ENCODE measurements at places on chromosomes 7 and 10. TPM values are rescaled to one million over a fixed set of nuclear protein-coding genes. Genes with fewer than 3 reads are reported as not detected.
A peak's percentile ranks its signal among the peaks of the same experiment; 100 is the strongest.

DNA sequence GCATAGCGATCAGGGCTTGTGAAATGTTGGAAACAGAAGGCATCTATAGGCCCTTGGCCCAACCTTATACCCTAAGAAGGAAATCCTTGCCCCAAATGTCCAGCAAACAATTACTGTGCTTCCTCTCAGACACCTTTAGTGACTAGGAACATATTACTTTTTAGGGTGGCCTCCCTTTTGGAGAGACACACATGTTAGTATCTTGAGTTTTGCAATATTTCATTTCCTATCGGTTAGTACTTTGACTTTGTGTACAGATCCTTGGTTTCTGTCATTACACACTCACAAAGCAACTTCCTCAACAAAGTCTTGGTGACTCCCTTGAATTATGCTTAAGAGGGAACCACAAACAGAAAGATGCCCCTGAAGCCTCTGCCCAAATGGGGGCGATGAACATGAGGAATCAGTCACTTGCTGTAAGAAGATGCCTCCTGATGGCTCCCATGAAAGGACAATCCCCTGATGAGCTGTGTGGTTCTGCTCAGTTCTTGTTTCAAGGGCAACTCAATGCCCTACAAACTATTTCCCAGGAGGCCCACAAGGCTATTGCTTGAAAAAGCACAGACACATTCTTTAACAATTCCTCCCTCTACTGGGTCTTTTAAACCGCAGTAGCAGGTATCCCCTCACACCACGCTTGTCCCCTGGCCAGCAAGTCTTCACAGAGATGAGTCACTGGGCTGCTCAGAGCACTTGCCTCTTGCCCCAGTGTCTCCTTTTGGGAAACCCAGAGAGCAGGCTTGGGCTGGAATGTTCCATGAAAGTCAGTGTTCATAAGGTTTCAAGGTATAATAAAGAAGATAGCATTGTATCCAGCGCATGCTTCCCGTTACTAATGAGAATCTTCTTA is 196.2 kb downstream of the FANK1 start:
- H3K4me1 ChIP-seq, result no peaks in the 10 kb centered on the region
- H3K27ac ChIP-seq, result no peak overlapping the region
- no peak overlapping the region for H3K4me3 ChIP-seq
- no peaks in the 10 kb centered on the region for H3K36me3 ChIP-seq
- H3K27me3 ChIP-seq, result no peaks in the 10 kb centered on the region

DNA sequence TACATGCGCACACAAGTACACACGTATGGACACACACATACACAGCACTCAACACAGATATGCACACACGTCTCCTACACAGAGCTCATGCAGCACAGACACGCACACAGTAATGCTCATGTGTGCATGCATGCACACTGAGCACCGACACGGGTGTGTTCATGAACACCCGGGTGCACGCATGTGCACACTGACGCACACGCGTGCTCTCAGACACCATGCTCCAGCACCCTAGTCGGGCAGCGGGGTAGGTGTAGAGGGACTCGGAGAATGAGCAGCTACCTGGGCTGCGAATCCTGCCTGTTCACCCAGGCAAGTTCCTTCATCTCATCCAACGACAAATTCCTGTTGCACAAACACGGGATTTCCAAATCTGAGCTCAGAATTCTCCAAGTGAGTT is 184.7 kb downstream of the MAD1L1 start:
- no peak overlapping the region for H3K4me3 ChIP-seq
- H3K27me3 ChIP-seq, result no peaks in the 10 kb centered on the region
- no peaks in the 10 kb centered on the region for H3K36me3 ChIP-seq
- no peak overlapping the region for H3K27ac ChIP-seq
- H3K4me1 ChIP-seq, result no peaks in the 10 kb centered on the region

- DNase-seq, result no peak
- no peak overlapping the region for H3K4me3 ChIP-seq
- no peaks in the 10 kb centered on the region for H3K36me3 ChIP-seq
- H3K27me3 ChIP-seq, result no peaks in the 10 kb centered on the region
Measured at GRCh38 chr7:33781796-33782195, 123.5 kb upstream of the BMPER start.

DNA sequence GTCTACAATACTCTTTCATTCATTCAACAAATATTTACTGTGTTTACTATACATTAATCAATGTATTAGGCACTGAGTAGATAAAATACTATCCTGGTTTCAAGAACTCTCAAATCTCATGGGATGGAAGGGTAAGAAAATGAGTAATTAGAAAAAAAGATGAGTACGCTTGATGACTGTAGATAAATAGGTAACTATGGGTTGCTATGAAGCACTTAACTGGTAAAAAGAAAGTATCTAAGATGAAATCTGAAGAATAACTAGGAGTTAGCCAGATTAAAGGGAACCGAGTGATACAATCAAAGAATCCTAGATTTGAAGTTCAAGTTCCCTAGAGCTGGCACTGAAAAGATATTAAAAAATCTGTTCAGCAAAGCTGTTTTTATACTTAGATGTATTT is 62.1 kb downstream of the IQUB start:
- H3K36me3 ChIP-seq, result no peaks in the 10 kb centered on the region
- DNase-seq, result no peak
- H3K4me1 ChIP-seq, result no peaks in the 10 kb centered on the region
- H3K4me3 ChIP-seq, result no peak overlapping the region
- no peaks in the 10 kb centered on the region for H3K27me3 ChIP-seq

DNA sequence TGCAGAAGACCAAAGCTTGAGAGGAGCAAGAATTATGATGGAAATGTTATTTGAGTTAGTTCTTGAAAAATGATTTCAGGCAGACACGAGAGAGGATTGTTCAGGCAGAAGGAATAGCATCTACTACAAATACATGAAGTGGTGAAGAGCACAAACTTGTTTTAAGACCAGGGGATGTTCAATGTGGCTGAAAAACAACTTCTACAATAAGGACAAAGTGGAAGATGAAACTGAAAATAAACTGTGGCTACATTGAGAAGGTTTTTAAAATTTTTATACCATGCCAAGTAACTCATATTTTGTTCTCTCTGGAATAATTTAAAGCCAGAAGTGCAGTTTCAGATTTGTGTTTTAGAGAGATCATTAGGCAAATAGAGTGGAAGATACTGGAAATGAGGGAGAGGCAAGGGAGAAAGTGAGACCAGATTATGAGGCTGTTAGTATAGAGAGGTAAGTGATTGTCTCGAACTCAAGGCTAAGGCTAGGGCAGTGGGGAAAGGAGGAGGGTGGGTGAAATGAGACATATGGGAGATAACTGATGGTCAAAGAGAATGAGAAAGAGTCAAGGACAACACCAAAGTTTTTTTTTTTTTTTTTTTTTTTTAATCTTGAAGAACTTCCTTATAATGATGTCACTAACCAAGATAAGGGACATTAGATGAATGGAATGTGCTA is 115.4 kb downstream of the MDFIC start:
- no peak for DNase-seq
- H3K4me3 ChIP-seq, result no peak overlapping the region
- no peaks in the 10 kb centered on the region for H3K4me1 ChIP-seq
- H3K36me3 ChIP-seq, result no peaks in the 10 kb centered on the region
- H3K27me3 ChIP-seq, result no peaks in the 10 kb centered on the region

- no peak overlapping the region for H3K27ac ChIP-seq
- H3K4me3 ChIP-seq, result no peak overlapping the region
- no peaks in the 10 kb centered on the region for H3K4me1 ChIP-seq
- no peaks in the 10 kb centered on the region for H3K27me3 ChIP-seq
Measured at GRCh38 chr10:51788273-51788672, 88.9 kb upstream of the CSTF2T start.

- H3K4me3 ChIP-seq, result no peak overlapping the region
- peaks cover 11% of the 10 kb centered on the region for H3K27me3 ChIP-seq
- no peaks in the 10 kb centered on the region for H3K4me1 ChIP-seq
- H3K36me3 ChIP-seq, result no peaks in the 10 kb centered on the region
Measured at GRCh38 chr7:150806863-150807262, 6.3 kb downstream of the TMEM176A start.

DNA sequence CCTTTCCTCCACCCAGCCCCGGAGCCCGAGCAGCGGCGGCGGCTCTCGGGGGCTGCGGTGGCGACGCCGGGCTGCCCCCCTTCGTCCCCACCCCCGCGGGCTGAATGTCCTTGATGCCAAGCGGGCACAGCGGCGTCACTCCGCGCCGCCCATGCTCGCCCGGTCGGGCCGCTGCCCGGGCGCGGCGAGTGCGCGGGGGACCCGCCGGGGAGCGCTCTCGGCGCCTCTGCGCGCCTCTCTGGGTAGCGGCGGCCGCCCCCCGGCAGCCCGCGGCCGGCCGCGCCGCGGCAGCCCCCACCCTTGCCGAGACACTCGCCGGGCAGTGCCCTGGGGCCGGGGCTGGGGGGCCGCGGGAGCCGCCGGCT is 433 bp upstream of the PLXNA4 start:
- H3K27ac ChIP-seq, result no peak overlapping the region
- H3K4me1 ChIP-seq, result peaks cover 8% of the 10 kb centered on the region
- no peak for DNase-seq
- peaks cover 47% of the 10 kb centered on the region for H3K27me3 ChIP-seq

GRCh38 chr7:24882989-24883621 is 96.9 kb downstream of the OSBPL3 start:
- H3K4me3 ChIP-seq, result no peak overlapping the region
- H3K36me3 ChIP-seq, result no peaks in the 10 kb centered on the region
- no peaks in the 10 kb centered on the region for H3K27me3 ChIP-seq
- H3K27ac ChIP-seq, result no peak overlapping the region
- no peak for DNase-seq
- H3K4me1 ChIP-seq, result peaks cover 19% of the 10 kb centered on the region

DNA sequence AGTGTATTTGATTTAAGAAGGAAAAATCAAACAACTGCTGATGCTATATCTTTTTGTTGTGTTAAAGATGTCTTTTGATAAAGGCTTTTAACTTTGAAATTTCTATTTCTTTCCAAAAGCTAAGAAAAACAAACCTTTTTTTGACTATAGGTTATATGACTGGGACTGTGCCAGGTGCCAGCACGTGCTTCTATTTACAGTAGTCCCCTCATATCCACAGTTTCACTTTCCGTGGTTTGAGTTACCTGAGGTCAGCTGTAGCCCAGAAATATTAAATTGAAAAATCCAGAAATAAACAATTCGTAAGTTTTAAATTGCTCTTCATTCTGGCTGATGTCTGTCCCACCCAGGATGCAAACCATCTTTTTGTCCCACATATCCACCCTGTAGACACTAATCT is 104.3 kb downstream of the BBS9 start:
- no peaks in the 10 kb centered on the region for H3K4me1 ChIP-seq
- DNase-seq, result no peak
- H3K27ac ChIP-seq, result no peak overlapping the region

DNA sequence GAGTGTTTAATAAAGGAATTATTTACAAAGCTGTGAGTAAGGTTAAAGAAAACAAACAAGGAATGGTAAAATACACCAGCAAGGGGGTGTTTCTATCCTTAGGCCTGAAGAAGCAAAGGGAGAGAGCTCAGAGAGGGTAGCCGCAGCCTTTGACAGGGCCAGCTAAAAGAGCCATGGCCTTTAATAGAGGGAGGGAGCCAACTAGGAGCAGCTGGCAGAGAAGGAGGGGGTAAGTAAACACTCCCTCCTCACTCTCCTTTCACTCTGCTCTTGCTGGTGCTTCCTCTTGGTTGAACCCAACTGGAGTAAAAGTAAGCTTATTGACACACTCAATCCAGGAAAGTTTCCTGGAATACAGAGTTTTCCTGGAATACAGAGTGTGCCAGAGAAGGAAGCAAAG is 87.5 kb downstream of the CH25H start:
- no peaks in the 10 kb centered on the region for H3K4me1 ChIP-seq
- no peaks in the 10 kb centered on the region for H3K27me3 ChIP-seq
- H3K27ac ChIP-seq, result no peak overlapping the region
- DNase-seq, result no peak
- H3K36me3 ChIP-seq, result no peaks in the 10 kb centered on the region

Gene OPALIN
- total RNA-seq, result not detected

GRCh38 chr7:36653008-36653662 is 71.2 kb downstream of the AOAH start:
- no peak for DNase-seq
- H3K4me1 ChIP-seq, result no peaks in the 10 kb centered on the region
- H3K36me3 ChIP-seq, result no peaks in the 10 kb centered on the region
- no peaks in the 10 kb centered on the region for H3K27me3 ChIP-seq
- no peak overlapping the region for H3K27ac ChIP-seq

Gene ADRB1
- not detected for total RNA-seq

- no peaks in the 10 kb centered on the region for H3K36me3 ChIP-seq
- DNase-seq, result no peak
- H3K4me1 ChIP-seq, result no peaks in the 10 kb centered on the region
- H3K27me3 ChIP-seq, result no peaks in the 10 kb centered on the region
- no peak overlapping the region for H3K27ac ChIP-seq
- H3K4me3 ChIP-seq, result no peak overlapping the region
Measured at GRCh38 chr10:71143170-71143569, 69.2 kb upstream of the UNC5B start.

- no peaks in the 10 kb centered on the region for H3K4me1 ChIP-seq
- DNase-seq, result no peak
- H3K27me3 ChIP-seq, result no peaks in the 10 kb centered on the region
- H3K36me3 ChIP-seq, result no peaks in the 10 kb centered on the region
Measured at GRCh38 chr10:59779756-59780533, 26.7 kb upstream of the MRLN start.

DNA sequence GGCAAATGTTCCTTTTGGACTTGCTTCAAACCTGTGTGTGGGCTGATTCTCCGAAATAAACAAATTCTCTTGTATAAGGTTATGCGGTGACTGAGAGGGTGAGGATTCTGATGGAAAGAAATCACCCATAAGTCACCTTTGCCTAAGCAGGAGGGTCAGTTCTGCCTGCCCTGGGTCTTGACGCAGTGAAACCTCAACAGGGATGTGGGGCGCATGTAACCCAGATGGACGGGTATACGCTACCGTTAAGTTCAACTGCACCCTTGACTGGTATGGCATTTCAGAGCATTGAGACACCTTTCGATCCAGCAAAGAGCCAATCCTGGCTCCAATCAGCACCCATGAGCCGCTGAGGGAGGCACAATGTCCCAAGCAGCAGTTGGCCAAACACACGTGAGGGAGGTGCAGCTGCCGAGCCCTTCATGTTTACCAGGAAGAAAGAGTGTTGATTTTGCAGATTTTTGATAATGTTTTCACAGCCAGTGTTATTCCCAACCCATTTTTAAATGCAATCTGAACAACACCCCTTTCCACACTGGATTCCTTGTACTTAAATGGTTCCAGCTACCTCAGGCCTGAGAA is 48.1 kb downstream of the SORBS1 start:
- DNase-seq, result no peak
- H3K27ac ChIP-seq, result no peak overlapping the region
- no peak overlapping the region for H3K4me3 ChIP-seq
- no peaks in the 10 kb centered on the region for H3K4me1 ChIP-seq
- H3K27me3 ChIP-seq, result no peaks in the 10 kb centered on the region
- H3K36me3 ChIP-seq, result no peaks in the 10 kb centered on the region

GRCh38 chr10:84329986-84330651 is 1.7 kb downstream of the CCSER2 start:
- DNase-seq, result peak; percentile 61
- peak overlapping the region; percentile 61 for H3K4me3 ChIP-seq
- peaks cover 55% of the 10 kb centered on the region for H3K4me1 ChIP-seq
- no peaks in the 10 kb centered on the region for H3K36me3 ChIP-seq

Gene GRM8
- total RNA-seq, result not detected

DNA sequence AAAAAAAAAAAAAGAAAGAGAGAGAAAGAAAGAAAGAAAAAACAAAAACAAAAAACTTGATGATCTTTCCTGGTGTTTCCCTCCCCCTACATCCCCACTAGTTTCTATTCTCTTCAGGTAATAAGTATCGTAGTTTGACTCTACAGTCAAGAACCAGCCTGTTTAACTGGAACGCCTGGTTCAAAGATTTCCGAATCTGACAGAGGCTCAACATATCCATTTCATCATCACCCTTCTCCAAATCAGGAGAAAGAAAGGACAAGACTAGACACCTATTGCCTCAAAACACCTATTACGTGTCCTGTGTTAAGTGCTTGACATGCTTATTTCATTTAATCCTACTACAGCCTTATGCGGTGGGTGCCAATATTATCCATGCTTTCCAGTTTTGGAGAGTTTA is 20.4 kb upstream of the BLOC1S2 start:
- no peaks in the 10 kb centered on the region for H3K36me3 ChIP-seq
- H3K27me3 ChIP-seq, result no peaks in the 10 kb centered on the region
- DNase-seq, result no peak

Gene LOXL4
- not detected for total RNA-seq

Gene SPDYE9
- not detected for total RNA-seq

Gene HTR7
- total RNA-seq, result not detected

Data from CD4-positive, alpha-beta memory T cell (primary cell).